ENCODE measurements at places on chromosomes 1 and 21. TPM values are rescaled to one million over a fixed set of nuclear protein-coding genes. Genes with fewer than 3 reads are reported as not detected.

UBXN11 gene
- total RNA-seq = 20.7 TPM

RBP7 gene
- total RNA-seq = not detected

NPL gene
- 3.2 TPM for total RNA-seq

LRRC53 gene
- total RNA-seq = not detected

INSRR gene
- total RNA-seq = not detected

SLC1A7 gene
- not detected for total RNA-seq

CFAP74 gene
- not detected for total RNA-seq

All from Karpas-422 (cell line).